ENCODE measurements at places on chromosomes 7 and 10.

GRCh38 chr7:7944619-7945282 is 23.8 kb upstream of the GLCCI1 start:
- DNase-seq, result no peak

DNA sequence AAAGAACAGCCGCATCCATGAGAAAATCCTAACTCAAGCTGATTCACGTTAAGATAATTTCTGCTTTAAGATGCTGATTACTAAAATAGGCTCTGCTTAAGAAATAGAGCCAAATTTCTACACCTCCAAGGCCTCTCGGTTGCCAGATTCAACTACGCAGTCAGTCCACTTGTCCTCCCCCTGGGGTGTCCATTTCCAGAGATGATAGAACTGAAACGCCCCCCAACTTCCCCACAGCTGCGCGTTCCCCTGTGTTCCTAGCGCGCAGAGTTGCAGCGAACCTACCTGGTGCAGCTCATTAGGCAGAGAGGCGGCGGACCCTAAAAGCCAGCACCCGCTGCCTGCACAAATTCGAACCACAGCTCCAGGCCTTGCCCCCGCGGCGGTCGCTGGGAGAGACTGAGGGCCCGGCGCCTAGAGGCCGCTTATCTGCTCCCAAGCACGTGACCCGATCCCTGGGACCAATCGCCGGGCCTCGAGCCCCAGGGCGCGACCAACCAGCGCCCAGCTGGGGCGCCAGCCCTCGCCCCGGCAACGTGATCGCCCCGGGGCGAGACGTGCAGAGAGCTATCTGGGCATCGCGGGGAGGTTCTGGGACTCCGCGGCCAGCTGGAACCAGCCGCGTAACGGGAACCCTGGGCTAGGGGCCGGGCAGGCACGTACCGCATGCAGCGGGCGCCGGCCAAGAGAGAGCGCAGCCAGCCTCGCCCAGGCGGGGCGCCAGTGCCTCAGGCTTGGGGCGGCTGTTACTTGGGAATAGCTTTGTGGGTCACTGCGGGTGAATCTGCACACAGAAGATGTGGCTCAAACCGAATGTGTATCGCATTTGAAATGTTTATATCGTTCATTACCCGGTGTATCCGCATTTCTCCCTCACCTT is at the start of gene PPP1R3C:
Gene PPP1R3C (minus strand): TSS at position 401 of the 880 bp plus-strand sequence. CDS start 102 bp downstream, at position 299.
- DNase-seq, result peak; percentile 91

- DNase-seq, result no peak
These were observed 16.0 kb downstream of the AKR1C8 start for GRCh38 chr10:5168897-5169420.

DNA sequence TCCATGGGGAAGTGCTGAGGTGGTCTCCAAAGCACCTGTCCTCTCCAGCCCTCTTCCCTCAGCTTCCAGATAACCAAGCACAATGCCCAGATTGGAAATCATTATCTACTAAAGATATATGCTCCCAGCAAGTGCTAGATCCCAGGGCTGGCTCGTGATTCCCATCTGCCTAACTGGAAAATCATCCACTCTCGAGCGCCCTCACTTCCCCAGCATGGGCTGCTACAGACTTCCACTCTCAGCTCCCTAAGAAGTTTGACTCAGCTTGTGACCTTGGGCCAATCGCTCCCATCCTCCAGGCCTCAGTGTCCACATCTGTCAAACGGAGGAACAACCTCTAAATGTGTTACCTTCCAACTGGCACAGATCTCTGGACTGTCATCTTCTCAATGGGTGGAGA is 112.4 kb upstream of the ZMIZ1 start:
- DNase-seq, result no peak

DNA sequence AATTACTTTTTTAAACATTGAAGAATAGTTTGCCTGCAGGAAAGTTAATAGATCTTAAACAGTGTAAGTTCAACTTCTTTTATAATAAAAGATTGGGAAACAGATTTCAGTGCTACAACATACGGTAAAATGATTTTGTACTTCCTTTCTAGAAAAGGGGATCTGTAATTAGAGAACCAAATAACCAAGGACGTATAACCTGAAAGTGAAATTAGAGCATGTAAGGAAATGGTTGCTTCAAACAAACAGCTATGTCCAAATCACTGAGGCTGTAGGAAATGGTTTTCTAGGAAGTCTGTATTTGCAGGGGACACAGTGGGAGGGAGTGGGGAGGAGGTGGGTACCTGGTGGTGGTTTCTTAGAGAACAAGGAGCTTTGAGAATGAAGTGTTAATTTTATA is 57.9 kb upstream of the EXOC6 start:
- no peak for DNase-seq

- DNase-seq, result no peak
These were observed 144.4 kb downstream of the KCND2 start for GRCh38 chr7:120417244-120417979.

DNA sequence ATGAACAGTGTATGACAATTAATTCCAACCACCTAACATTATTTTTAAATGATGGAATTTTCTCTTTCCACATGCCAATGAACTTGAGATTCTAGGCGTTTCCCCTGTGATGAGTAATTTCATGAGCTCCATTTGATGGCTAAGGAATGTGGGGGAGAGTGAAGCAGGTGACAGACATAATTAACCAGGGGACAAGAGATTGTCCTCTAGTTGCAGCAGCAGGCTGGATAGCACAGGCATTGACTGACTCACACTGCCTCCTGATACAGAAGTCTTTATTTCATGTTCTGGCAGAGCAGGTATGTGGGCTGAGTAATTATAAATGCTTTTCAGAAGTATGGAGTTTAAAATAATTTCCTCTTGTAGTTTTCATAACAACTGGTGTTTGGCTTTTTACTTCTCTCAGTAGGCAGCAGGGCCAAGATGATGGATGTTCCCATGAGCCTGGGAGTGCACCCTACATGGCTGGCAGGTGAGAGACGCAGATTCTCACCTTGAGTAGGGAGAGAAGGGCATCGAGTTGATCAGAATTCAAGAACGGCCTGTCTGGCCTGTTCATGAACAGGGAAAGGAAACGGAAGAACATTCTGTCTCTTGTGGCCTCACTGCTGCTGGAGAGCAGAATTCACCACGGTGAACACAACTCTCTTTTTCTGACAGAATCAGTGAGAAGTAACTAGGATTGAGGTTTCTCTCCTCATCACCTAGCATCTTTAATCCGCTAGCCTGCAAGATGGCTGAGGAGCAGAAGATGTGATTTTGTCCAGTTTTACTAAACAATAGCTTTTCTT is 118.8 kb downstream of the AOAH start:
- no peak for DNase-seq

DNA sequence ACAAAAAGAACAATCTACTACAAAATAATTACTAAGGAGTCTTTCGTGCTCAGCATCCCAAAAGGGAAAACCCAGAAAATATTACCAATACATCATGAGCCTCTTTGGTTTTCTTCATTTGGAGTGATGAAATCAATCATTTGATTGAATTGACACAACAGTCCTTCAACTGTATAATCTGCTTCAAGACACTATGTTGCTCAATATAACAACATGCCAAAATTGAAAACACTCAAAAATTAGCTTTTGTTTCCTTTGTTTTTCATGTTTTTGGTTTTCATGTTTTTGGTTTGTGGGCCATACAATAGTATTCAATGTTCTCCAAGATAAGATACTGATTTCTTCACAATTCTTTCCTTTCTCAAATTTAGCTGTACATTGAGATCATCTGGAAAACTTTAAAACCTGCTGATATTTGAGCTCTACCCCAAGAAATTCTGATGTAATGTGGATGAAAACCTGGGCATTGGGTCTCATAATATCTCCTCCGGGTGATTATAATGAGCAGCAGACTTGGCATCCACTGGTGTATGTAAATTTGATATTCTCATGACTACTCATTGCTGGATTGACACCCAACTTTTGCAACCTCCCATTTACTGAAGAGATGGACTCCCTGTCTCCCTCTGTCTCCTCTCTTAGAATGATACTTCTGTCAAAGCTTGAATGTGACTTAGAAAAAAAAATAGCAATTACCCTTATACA is 4.6 kb downstream of the SOSTDC1 start:
- no peak for DNase-seq

DNA sequence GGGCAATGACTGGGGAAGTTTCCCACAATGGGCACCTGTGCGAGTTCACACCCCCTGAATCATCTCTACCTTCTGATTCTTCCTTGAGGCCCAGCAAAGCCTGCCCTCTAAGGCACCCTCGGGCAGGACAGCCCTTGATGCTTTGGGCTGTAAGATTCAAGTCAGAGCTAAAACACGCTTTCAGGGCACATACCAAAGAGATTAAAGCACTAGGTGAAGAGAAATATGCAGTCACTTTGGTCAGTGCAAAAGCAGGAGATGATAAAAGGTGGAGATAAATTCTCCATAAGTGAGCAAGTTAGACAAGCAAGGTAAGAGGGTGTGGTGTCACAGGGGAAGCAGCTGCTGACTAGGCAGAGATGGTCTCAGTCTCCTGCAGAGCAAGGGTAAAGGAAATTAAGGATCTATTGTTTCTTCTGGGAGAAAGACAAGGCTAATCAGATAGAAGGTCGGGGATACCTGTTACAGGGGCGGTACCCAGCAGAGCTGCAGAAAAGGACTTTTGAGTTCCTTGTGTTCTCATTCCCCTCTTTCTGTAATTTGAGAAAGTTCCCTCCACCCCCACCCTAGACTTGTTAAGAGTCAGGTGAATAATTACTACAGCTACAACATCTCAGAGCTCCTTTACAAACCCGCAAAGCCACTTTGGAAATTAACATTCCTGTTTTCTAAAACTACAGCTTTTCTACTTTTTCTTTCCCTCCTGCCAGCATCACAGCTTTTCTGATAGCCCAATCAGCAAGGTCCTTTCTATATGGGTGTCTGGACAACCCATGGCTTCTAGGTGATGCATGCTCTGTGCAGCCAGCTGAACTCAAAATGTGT is 26.4 kb downstream of the PDLIM1 start:
- no peak for DNase-seq

- DNase-seq, result no peak
These were observed 42.4 kb downstream of the CABCOCO1 start for GRCh38 chr10:61705022-61705613.

GRCh38 chr10:115657161-115657860 is 564.1 kb downstream of the ATRNL1 start:
- no peak for DNase-seq

GRCh38 chr7:294440-295154 is 4.6 kb downstream of the FOXL3 start:
- no peak for DNase-seq

All from NCI-H345 (cell line).